Cortex of kidney (tissue), 1 donor: ENCODE measurements at places on chromosomes 16 and 17.

DNA sequence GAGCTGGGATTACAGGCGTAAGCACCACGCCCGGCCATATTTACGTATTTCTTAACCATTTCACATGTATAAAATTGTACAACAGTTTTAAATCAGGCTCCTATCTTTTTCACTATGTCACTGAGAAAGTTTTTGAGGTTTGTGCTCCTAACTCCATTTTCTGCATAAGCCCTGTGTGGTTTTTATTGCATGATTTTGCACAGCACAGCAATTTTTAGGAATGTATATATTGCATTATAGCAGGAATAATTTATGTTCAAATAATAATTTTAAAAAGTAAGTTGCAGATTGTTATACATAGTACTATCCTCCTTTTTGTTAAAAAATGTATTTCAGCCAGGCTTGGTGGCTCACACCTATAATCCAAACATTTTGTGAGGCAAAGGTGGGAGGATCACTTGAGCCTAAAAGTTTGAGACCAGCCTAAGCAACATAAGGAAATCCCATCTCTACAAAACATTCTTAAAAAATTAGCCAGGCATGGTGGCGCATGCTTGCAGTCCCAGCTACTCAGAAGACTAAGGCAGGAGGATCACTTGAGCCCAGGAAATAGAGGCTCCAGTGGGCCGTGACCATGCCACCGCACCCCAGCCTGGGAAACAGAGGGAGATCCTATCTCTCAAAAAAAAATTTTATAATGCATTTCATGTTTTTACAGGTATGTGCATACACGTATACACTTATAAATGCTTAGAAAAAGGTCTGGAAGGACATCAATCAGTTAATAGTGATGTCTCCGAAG, 26.0 kb downstream of the SMG6 start:
- DNase-seq, result no peak

- DNase-seq, result no peak
Observed at GRCh38 chr17:80455336-80455710, 21.1 kb downstream of the NPTX1 start.

- DNase-seq, result no peak
Observed at GRCh38 chr17:32828822-32829221, 48.1 kb downstream of the MYO1D start.

DNA sequence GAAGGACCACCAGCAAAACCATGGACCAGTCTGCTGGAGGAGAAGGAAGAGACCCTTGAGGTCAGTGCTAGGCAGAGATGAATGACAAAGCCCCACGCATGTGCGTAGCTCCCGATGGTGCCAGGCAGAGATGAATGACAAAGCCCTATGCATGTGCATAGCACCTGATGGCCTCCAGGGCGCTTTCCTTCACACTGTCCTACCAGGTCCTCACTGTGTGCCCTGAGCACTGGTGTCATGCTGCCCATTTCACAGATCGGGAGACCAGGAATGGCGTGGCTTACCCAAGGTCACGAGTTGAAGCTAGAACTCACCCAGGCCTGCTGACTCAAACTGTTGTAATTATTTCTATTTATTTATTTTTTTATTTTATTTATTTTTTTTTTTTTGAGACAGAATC, 149.6 kb downstream of the KATNIP start:
- no peak for DNase-seq

DNA sequence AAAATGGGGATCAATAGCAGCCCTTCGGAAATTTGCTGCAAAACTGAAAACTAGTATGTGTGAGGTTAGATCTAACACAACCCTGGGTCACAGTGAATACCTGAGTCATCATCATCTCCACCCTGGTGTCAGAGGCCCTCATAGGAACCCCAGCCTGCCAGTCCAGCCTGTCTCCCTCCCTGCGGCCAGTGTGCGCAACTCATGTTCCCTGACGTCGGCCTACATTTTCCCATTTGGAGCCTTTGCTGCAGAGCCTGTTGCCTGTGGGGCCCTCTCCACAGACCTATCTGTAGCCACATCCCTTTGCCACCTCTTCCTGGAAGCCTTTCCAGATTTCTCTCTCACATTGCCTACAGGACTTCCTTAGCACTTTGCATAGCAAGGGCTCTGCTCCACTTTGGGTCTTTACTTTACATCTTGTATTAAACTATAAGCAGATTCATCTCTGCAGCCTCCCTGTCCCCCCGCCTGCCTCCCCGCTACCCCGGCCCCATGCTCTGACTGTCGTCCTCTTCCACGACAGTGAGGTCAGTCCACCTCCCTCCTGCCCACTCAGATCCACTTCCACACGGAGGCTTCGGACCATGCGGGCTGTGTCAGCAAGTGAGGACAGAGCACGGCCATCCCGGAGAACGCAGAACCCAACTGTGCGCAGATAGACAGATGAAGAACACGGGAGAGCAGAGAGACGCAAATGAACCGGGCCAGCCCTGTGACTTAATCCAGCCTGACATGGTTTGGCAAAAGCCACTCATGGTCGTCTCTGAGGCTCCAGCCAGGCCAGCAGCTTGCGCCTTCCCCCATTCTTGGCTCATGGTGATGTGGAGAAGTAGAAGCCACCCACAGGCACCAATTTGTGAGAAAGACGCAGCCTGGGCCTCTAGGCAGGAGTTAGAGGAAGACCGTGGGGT, 31.0 kb downstream of the NGFR start:
- DNase-seq, result no peak

GRCh38 chr17:65122836-65123756, 14.1 kb upstream of the RGS9 start:
- no peak for DNase-seq

DNA sequence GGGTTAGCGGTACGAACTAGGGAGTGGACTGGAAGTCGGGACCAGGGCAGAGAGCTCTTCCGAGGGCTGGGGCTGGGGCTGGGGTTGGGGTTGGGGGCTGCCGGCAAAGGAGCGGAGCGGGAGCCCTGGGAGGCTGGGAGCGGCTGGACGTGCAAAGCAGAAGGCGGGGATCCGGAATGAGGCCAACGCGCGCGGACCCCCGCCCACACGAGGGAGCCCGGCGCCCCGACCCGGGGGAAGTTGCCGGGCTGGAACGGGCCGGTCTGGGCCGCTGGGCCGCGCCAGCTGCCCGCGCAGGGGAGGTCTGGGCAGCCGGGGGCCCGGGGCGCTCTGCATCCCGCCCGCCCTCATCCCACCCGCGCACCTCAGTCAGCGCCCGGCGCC, 323 bp downstream of the ST3GAL2 start:
- no peak for DNase-seq

- no peak for DNase-seq
Observed at GRCh38 chr16:88807142-88807625, 3.6 kb downstream of the CDT1 start.

DNA sequence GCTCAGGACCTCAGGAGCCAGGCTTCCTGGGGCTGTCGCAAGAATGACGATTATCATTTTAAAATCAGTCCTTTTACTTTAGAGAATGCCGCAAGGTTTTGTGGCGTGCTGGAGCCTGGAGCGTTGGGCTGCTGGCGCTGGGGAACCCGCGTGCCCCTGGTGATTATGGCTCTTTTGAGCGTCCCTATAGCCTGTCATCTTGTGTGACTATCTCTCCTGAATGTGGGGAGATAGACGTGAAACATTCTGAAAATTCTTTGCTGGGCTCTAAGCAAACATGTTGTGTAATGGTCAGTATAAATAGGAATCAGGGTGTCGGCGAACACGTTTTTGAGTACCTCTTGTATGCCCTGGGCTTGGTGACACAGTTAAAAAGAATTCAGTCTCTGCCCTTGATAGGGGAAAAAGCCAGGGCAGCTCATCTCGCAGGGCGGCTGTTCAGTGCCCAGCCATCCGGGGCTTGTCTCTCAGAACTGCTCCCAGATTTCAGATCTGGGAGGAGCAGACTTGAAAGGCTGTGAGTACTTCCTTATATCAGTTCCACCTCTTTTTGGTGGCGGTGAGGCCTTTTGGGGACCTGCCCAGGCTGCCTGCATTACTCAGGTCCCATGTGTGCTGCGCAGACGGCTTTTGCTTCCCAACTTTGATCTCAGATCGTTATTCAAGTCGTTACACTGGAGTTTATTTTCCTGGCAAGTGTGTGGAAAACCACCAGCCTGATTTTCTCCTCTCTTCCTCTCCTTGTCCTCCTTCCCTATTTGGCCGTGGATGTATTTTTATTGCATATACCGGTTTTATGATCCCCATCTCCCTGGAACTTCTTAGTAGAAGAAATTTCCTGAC, 973 bp downstream of the SLC7A6 start:
- no peak for DNase-seq

DNA sequence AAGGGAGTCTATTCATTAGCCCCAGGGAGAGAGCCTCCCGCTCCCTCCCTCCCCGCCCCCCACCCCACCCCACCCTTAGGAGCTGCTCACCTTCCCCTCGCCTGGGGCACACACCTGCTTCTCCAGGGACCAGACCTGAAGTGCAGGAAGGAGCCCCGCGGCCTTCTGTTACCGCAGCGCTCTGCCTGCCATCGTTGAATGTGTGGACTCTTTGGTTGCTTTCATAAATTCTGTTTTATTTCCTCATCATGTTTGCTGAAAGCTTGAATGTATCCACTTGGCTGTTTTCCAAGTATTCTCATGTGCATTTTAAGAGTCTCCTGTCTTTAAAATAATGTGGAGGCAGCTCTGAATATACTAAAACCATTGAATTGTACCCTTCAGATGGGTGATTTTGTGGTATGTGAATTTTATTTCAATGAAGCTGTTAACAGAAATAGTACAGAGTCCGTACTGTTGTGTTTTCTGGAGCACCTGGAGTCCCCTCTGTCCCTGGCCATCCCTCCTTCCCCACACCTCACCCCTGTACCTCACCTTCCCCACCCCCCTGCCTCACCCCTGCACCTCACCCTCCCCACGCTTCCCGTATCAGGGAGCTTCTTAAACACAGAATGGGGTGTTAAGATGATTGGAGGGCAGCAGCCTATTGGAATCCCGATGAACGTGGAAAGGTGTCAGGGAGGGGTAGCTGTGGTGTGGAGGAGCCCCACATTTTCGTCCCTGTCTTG, 25.5 kb downstream of the RAB11FIP3 start:
- no peak for DNase-seq

DNA sequence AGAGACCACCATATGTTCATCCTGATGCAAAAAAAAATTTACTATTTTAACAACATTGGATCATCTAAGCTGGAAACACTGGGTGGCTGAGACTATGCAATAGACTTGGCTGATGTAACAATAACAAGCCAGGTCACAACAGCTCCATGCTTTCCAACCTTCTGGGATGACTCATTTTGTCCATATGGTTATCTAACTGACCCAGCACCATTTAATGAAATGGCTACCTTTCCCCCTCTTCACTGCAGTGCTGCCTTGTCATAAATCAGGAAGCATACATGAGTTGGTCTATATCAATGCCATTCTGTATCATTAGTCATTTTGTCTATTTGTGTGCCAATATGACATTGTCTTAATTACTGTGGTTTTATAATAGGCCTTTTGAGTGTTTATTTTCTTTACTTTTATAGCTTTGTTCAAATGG, 217.6 kb upstream of the KCNJ16 start:
- no peak for DNase-seq

GRCh38 chr17:50872710-50873424, 6.7 kb upstream of the TOB1 start:
- no peak for DNase-seq

- no peak for DNase-seq
Observed at GRCh38 chr16:10250137-10250828, 68.1 kb upstream of the GRIN2A start.

DNA sequence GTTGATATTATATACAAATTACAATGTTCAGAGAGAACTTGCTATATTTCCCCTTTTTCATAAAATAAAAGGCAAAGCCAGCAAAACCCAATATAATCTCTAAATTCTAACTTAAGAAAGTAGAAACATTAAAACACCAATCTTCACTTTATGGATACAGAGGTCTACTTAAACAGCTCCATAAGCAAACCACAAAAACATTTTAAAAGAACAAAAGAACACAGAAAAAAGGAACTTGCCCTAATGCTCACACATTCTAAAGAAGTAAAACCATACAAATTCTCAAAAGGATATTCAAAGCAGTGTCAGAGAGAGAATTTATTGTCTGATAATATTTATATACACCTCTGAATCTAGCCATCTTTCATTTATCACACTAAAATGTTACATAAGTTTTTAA, 606 bp downstream of the ABCA10 start:
- DNase-seq, result no peak

DNA sequence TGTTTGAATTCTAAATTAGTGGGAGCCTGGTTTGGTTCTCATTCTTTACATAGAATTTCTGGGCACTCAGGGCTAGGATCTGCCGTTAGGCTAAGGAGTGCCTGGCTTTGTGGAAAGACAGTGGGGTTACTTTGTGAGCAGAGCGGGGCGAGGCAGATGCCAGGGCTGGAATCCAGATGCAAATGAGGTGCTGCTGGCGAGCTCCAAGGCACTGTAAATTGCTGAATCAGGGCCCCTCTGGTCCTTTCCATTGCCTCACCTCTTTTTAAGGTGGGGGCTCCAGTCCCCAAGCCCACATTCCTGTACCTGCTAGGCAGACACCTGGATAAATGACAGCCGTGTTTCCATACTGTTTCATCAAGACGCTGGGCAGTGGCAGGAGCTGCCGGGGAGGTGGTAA, 33.8 kb downstream of the PIPOX start:
- DNase-seq, result no peak
